ENCODE measurements at places on chromosomes 5 and 9.

- DNase-seq: no peak
Observed at GRCh38 chr9:130003943-130004552, 38.9 kb downstream of the FNBP1 start.

- no peak for DNase-seq
Observed at GRCh38 chr5:101068298-101068697, 165.2 kb upstream of the ST8SIA4 start.

GRCh38 chr5:148928141-148928540, 101.7 kb downstream of the ADRB2 start:
- no peak for DNase-seq

DNA sequence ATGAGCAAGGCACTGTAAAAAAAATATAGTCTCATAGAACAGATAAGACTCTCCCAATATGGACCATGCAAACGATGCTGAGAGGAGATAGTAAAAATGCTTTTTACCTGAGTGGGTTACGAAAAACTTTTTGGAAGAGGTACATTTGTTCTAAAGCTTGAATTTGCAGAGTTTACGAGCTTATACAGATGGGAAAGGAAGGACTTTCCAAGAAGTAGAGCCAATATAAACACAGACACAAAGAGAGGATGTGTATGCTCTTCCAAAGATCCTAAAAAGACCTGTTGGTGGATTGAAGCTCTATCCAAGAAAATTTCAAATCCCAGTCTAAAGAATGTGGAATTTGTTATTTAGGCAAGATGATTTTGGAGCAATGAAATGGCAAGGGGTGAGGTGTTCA, 127.1 kb upstream of the SLCO6A1 start:
- no peak for DNase-seq

- no peak for DNase-seq
Observed at GRCh38 chr9:89065921-89066320, 74.7 kb downstream of the S1PR3 start.

GRCh38 chr9:94909965-94910730, 183.6 kb downstream of the AOPEP start:
- DNase-seq: no peak

DNA sequence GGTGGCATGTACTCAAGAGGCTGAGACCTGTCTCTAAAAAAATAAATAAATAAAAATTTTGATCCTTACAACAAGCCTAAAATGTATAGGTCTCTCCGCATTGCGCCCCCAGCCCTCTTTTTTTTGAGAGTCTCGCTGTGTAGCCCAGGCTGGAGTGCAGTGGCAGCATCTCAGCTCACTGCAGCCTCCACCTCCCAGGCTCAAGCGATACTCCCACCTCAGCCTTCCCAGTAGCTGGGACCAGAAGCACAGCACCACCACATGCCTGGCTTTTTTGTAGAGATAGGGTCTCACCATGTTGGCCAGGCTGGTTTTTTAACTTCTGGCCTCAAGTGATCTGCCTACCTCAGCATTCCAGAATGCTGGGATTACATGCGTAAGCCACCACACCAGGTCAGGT, 2.2 kb upstream of the GARIN3 start:
- no peak for DNase-seq

- DNase-seq: no peak
Observed at GRCh38 chr5:117657541-117657940, 1082.9 kb upstream of the SEMA6A start.

GRCh38 chr5:57117596-57117995, 56.3 kb upstream of the GPBP1 start:
- peak; percentile 28 for DNase-seq

DNA sequence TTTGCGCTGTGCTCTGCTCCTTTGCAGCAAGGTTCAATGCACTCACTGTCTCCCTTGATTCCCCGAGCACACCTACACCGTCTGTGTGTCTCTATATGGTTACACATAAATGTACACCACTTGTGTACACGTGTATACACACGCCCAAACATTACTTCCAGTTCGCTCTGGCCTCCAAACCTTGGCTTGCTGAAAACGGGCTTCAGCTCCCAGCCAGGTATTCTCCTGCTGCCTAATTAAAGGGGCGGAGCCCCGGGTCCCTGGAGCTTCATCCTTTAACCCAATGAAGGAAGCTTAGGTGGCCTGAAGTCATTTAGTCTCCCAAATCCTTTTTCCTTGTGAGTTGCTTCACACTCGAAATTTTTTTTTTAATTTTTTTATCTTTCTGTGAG, 4.6 kb downstream of the ISL1 start:
- no peak for DNase-seq

DNA sequence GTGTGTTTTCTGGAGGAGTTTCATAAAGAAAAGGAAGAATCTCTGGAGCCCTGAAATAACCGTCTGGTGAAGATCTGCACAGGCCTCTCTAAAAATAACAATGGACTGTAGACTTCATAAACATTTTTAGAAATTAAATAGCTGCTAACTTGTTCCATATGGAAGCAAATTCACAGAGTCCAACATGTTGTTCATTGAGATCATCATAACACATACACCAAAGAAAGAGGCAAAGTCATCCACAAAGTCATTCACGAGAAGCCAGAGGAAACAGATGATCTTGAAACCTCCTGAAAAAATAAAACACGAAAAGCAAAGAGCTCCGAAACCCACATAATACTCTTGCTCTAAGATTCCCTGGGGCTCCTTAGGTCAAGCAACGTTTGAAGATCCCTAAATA, 347.8 kb downstream of the EFNA5 start:
- no peak for DNase-seq

DNA sequence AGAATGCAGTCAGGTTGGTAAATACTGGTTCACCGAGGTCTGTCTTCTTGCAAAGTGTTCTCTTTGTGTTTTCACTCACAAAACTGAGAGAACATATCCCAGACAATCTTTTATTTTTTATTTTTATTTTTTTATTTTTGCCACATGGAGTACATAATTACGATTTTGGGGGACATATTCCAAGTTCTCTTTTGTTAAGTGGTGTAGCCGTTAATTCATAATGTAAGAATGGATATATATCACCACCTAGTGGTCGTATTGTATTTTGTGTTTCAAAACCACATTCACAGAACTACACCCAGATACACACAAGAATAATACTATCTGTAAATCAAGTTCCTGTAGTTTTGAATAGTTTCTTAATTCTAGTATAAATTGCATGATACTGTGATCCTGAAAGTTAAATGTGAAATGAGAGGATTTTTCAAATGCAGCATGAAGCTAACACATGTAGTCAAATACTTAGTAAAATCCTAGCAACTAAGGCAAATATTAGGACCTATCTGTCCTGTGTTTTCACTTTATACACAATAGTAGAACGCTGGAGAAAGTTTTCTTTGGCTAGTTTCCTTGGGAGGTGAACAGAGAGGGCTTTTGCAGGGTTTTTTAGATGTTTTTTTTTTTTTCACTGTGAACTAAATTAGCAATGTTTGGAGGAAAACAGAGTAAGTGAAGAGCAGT, 92.7 kb downstream of the VCAN start:
- no peak for DNase-seq

DNA sequence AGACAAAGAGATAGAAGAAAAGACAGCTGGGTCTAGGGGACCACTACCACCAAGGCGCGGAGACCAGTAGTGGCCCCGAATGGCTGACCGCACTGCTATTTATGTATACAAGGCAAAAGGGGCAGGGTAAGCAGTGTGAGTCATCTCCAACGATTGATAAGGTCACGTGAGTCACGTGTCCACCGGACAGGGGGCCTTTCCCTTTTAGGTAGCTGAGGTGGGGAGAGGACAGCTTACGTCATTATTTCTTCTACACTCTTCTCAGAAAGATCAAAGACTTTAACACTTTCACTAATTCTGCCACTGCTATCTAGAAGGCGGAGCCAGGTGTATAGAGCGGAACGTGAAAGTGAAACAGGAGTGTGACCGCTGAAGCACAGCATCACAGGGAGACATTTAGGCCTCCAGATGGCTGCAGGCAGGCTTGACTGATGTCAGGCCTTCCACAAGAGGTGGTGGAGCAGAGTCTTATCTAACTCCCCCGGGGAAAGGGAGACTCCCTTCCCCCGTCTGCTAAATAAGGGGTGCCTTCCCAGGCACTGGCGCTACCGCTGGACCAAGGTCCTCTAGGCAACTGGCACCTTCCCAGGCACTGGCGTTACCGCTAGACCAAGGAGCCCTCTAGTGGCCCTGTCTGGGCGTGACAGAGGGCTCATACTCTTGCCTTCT, 6.1 kb upstream of the PRR16 start:
- no peak for DNase-seq

- DNase-seq: no peak
Observed at GRCh38 chr9:88915916-88916315, 75.4 kb upstream of the S1PR3 start.

DNA sequence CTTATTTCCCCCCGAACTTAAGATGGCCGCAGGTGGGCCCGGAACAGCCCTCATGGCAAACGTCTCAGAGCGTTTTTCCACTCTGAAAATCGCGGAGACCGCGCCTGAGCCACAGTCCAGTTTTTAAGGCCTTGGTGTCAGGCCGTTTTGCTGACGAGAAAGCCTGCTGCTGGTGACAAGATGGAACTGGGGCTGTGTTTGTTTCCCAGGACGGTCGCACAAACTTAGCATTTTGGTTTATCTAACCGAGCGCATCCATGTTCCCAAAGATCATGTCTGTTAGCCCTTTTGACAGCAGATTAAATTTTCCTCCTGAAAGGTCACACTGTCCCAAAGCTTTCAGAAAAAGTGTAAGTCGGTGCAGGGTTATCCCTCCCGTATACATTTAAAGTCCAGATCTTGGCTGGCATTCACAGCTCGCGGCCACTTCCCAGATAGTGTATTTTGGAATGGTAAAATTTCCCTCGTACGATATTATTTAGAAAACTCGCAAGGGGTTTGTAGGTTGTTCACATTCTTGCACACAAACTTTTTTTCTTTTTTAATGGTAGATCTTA, 812 bp downstream of the SREK1 start:
- no peak for DNase-seq

DNA sequence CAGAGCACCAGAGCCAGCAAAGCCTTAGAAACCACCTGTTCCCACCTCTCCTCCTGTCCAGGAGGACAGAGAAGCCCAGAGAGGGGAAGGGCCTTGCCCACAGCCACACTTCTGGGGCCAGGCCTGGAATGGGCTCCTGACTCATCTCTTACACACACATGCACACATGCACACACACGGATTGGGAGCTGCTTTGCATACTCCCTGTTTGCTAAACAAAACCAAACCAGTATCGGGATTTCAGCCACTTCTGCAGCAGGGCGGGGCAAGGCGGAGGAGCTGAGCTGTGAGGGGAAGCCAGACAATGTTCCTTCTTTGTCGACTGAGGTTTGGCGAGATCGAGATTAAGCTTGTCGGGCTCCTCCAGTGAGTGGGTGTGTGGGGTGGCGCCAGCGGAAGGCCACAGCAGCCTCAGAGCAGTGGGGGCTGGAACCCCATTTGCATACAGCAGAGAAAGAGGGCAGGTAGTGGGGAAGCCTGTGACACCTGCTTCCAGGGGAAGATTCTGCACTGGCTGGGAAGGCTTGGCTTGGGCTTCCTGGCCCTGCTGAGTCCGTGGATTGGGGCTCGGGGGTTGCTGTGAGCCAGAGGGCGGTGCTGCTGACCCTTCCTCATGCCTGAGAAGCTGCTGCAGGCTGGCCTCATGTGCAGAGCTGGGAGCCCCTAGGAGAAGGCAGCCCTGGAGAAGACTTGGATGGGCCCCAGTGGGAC, 16.1 kb downstream of the GFI1B start:
- no peak for DNase-seq

- DNase-seq: no peak
Observed at GRCh38 chr9:79742110-79742721, 170.5 kb downstream of the TLE4 start.

DNA sequence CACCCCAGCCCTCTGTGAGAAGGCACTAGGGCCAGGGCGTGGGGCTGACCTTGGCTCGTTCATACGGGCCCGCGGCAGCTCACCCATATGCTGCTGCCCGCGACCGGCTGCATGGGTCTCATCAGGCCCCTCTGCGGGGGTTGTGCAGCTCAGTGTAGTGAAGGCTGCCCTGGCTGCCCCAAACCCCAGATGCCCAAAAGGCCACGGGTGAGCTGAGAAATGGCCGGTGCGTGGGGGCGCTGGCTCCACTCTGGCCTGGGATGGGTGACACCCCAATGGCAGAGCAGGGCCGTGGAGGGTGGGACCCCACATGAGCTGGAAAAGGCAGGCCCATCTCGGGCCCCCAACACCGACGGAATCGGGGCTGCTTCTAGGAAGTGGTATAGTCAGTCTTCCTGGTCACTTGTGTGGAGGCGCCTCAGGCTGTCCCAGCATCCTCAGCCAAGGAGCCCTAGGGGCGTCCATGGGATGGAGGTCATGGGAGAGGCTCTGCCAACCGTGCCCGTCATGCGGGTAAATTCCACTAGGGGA, 19.4 kb upstream of the LRRC14B start:
- DNase-seq: no peak

GRCh38 chr5:55850839-55851674, at the start of gene IL31RA:
TSS of gene IL31RA (plus strand) at chr5:55851357. CDS start at chr5:55851571, 214 bp downstream.
- no peak for DNase-seq

DNA sequence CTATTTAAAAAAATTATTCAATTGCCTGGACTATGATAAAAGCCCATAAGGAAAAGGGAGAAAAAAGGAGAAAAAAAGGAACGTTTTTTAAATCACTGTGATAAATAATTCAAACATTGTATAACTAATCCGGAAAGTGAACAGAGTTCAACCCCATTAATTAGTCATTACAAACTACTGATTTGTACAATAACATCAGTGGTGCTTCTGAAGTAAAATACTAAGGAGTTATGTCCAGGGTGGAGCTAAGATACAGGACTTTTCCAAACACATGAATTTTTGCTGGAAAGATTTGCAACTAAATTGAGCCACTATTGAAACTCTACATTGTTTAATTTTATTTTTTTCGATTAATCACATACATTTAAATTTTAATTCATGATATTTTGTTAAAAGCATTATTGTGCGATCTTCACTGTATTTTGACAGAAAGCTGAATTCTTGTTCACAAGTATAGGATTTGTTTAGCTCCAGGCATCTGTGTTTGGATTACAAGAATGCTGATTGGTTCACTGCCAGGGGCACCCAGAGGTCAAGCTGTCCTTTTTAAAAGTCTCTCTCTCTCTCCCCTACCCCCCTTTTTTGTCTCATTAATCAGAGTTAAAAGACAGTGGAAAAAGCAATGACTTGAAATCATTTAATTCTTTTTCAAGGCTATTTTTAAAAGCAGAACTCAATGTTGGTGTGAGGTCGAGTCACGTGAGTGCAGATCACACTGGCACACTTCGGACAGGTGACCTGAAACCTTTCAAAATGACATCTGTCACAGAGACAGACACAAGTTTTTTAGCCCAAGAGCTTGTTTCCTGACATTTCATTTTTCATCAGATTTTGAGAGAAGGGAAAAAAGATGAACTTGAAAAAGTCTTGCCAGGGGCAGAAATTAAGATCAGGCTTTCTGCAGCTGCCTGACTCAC, 387.3 kb downstream of the NR2F1-AS1 start:
- no peak for DNase-seq

- DNase-seq: no peak
Observed at GRCh38 chr5:75168026-75168735, 68.5 kb downstream of the ANKRD31 start.

DNA sequence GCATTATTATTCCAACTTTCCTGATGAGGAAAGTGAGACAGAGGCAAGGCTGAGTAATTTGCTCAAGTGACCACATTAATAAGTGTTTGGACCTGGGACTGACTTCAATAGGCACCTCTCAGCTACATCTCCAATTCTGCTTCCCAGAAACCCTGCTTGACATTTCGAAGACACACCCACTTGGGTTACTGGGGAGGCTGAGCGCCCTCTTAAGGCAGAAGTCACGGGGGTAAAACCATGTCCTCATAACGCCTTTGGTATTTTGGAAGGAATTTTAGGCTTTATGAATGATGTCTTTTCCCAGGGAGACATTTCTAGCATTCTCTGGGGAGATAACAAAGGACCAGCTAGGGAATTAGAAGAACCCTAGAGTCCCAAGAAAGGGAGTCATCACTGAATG, 53.3 kb downstream of the TRPC7 start:
- DNase-seq: no peak

GRCh38 chr5:37792975-37793631, 46.7 kb downstream of the GDNF start:
- no peak for DNase-seq

Data from activated T-cell treated with anti-CD3 and anti-CD28 coated beads for 24 hours (primary cell).